Transverse colon (tissue), 4 donors: ENCODE measurements at places on chromosomes 13 and 19. TPM values are rescaled to one million over a fixed set of nuclear protein-coding genes. Genes with fewer than 3 reads are reported as not detected.

The RCBTB1 gene
- 7.0 TPM for total RNA-seq

The SIAH3 gene
- total RNA-seq, result not detected

The FKBP8 gene
- total RNA-seq, result 276 TPM

The AP1M2 gene
- 77.8 TPM for total RNA-seq

The KLC3 gene
- total RNA-seq, result not detected
